Activated T-cell treated with anti-CD3 and anti-CD28 coated beads, Interleukin-2, amount 50 U/mL, for 1 hour (primary cell): ENCODE measurements at places on chromosomes 1 and 21.

- DNase-seq, result no peak
Observed at GRCh38 chr1:86582161-86582560, 35.3 kb downstream of the CLCA4 start.

DNA sequence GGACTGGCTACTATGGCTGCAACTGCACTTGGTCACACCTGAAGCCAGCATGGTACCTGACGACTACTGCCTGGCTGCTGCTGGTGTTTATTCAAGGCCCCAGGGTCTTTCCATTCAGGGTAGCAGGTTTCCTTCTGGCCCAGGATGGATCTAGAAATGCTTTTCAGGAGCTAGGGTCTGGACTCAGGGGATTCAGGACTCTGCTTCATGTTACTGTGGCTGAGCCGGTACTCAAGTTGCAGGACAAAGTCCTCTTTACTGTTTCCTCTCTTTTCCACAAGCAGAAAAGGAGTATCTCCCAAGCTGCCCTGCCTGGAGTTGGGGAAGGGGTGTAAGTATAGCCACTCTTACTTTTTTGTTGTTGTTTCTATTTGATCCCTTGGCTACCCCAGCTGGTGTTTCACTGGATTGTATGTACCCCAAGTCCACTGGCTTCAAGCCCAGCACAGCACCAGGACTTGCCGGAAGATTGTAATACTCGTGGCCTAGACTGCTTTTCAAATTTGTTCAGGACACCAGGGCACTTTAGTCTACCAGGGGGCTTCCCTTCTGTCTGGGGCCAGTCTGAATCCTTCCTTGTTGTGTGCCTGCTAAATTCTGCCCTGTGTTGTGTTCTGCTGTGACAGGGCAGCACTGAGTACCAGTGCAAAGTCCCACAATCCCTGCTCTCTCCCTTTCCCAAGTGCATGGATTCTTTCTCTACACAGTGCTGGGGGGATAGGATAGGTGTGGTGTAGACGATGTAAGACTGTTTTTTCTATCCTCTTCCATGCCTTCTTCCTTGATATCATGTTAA, 248.5 kb downstream of the GPR52 start:
- DNase-seq, result no peak

GRCh38 chr1:209895709-209896108, 42.3 kb upstream of the SYT14 start:
- no peak for DNase-seq

- no peak for DNase-seq
Observed at GRCh38 chr1:231200388-231201031, 38.7 kb downstream of the TRIM67 start.

- DNase-seq, result peak; percentile 67
Observed at GRCh38 chr1:7680207-7680954, 90.7 kb upstream of the VAMP3 start.

DNA sequence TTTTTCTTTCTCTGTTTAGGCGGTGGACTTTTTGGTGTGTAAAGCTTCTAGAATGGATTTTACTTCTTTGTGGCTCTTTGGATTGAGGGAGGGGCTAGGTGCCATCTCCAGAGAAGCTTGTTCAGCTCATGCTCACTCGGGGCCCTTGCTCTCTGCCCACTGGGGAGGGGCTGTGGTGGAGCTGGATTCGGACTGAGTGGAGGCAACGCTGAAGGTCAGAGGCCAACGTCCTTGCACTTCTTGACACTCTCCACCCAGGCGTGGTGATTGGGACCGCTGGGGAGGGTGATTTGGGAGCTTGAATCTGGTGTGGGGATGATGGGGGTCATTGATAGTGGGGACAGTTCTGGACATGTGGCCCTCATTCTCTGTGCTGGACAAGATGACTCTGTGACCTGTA, 52.6 kb downstream of the ADARB1 start:
- DNase-seq, result no peak

- no peak for DNase-seq
Observed at GRCh38 chr1:4395676-4396075, 258.7 kb upstream of the AJAP1 start.

DNA sequence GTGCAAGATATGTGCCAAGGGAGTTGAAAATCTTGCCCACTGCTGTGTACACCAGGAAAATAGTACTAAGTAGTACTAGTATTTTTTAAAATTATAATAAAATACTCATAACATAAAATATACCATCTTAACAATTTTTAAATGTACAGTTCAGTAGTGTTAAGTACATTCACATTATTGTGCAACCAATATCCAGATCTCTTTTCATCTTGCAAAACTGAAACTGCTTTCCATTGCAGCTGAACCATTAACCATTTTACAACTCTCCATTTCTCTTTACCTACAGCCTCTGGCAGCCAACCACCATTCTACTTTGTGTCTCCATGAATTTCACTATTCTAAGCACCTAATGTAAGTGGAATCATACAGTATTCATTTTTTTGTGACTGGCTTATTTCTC, 19.3 kb upstream of the RAB3GAP2 start:
- no peak for DNase-seq

DNA sequence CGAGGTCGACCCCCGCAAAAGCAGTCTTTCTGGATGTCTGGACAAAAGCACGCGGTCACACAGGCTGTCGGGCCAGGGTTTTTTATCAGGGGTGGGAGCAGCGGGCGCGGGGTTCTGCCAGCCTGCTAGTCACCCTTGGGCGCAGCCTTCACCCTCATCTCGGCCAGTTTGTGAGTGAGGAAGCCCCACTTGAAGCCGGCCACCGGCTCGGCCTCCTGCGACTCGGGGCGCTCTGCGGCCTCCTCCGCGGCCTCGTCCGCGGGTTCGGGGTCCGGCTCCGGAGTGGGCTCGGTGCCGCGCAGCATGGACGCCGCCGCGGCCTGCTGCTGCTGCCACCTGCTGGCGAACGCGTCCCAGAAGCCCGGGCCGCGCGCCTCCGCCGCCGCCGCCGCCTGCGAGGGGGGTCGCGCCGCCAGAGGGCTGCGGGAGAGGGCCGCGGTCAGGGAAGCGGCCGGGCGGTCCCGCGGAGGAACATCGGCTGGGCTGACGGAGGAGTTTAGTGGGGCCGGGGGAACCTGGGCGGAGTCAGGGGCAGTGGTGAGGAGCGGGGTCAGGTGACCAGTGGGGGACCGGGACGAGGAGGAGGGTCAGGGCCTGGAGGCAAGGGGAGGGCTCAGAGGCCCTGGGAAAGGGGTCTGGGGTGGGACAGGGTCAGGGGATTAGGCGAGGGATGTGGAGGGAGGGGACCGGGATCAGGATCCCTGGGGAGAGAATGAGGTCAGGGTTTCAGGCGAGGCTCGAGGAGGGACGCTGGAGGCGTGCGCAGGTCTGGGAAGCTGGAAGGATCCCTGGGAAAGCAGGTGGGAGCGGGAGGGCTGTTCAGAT, 4.5 kb downstream of the C1orf232 start:
- peak; percentile 73 for DNase-seq
